Renal cortex interstitium (tissue), 15 donors: ENCODE measurements at places on chromosomes 2 and 18.

DNA sequence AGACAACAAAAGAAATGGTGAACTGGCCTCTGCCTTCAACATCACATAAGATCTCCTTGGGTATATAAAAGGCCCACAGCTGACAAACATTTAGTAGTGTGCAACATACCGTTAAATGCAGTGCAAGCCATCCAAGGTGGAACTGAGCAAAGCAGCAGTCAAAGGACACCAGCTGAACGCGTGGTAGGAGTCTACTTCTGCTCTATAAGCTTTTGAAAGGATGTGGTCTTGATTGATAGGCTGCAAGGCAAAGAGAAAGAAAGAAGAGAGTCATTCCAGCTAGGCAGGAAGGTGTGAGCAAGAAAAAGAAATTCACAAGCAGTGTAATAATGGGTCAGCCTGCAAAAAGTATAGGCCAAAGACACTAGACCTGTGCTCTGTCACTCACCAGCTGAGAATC is 356.3 kb downstream of the SATB2 start:
- DNase-seq = no peak

DNA sequence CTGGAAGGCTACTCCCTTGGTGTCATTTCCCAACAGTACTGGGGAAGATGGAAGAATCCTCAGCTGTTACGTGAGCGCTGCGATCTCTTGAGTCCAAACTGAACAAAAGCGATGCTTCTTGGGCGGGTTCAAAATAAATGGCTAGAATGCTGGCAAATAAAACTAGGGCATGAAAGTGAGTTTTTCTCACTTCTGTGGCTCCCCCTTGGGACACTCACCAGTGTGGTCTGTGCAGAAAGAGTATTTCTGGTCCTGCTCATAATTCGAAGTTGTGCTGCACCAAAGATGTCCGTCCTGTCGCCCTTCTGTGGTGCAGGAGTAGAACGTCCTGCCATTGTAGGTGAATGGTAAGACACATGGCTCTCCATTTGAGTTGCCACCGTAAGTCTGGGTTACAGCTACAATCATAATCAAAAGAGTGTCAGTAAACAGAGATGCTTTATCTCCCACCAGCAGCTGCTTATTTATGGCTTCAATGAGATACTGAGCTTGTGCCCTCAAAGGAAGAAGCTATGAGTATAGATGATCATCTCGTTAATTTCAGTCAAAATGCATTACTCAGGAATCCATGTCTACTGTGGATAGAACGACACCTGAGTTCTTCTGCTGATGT is 11.8 kb downstream of the FN1 start:
- no peak for DNase-seq

DNA sequence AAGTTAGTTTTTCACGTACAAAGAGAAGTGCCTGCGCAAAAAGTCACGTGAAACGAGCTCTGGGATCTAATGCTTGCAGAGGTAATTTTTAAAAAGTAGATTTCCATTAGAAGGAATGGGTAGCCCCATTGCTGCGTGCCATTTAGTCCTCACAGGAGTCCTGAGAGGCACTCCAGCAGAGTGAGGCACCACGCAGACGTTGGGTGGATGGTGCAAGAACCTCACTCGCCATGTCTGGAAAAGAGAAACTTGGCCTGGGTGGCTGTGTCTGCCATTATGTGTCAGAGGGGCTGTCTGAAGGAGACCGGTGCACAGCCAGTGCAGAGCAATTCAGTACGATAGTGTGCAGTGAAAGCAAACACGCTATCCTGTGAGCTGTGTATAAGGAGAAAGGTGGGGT is 1.8 kb upstream of the HDAC4 start:
- no peak for DNase-seq

DNA sequence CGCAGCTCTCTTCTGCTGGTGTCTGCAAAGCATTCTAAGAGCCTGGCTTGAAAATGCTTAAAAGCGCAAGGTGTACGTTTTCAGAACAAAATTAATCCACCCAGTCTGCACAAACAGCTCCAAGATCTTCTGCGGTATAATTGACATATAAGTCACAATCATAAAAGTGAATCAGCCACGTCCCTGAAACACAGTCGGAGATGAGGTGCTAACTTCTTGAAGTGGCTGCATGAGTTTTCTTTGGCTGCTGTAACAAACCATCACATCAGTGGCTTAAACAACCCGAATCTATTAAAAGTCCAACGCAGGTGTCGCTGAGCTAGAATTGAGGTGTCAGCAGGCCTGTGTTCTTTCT is 32.6 kb downstream of the ARL4C start:
- no peak for DNase-seq

- no peak for DNase-seq
Measured at GRCh38 chr18:40013001-40013609, 1941.9 kb upstream of the PIK3C3 start.

- DNase-seq = no peak
Measured at GRCh38 chr2:172430678-172431077, 3.3 kb downstream of the ITGA6 start.

DNA sequence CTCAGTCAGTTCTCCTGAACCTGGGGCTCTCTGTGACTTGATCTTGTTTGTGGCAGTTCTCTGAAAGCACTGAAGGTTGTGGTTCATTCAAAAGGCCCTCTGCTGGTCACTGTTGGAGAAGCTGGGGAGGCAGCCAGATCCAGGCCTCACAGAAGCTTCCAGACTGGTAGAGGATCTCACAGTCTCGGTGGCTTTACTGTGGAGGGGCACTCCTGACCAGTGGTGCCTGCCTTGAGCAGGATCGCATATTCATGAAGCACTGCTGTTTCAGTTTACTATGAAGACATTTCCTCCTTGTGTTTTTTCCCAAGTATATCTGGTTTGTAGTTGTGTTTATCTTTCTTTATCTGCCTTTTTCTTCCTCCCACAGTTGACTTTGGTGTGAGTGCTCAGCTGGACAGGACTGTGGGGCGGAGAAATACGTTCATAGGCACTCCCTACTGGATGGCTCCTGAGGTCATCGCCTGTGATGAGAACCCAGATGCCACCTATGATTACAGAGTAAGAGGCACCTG is 133.9 kb downstream of the MAP4K4 start:
- peak; percentile 45 for DNase-seq

DNA sequence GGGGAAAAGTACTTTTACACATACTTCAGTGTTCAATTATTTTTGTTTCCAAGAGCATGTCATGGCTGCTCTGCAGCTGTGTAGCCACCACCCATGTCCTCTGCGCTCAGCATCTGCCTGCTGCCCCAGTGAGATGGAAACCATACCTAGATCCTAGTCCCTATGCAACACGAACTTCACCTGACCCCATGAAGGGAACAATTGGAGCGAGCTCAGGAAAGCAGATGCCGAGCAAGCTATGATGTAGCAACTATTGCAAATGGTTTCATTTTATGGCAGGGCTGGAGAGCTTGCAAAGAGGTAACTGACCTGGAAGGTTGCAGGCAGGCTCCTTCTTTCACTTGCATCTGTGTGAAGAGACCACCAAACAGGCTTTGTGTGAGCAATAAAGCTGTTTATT is 1.3 kb upstream of the CCDC141 start:
- DNase-seq = no peak

DNA sequence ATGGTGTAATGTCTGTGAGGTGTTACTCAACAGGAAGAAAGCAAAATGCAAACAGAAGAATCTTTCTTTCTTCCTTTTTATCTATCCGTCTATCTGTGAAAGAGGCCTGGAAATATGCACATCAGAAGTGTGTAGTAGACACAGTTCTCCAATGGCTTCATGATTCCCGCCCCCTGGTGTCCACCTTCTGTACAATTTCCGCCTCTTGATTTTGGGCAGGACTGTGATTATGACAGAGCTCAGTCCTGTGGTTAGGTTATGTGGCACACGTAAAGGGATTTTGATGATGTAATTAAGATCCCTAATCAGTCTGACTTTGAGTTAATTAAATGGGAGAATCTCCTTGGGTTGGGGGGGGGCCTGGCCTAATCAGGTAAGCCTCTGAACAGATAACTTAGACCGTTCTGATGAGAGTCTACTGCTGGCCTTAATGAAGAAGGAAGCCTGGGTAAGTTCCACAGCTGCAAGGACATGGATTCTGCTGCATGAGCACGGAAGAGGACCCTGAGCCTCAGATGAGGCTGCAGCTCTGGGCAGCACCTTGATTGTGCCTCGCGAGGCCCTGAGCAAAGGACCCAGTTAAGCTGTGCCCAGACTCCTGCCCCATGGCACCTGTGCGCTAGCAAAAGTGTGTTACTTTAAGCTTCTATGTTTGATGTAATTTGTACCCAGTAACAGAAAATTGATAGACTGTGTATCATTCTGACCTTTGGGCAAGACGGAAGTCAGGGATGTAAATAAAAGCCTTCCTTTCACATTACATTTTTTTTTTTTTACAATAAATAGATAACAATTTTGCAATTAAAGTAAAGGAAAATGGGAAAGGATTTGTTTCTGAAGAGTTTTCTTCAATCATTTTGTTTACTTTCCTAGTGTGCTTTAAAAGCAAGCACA is 11.3 kb upstream of the KCNF1 start:
- no peak for DNase-seq

DNA sequence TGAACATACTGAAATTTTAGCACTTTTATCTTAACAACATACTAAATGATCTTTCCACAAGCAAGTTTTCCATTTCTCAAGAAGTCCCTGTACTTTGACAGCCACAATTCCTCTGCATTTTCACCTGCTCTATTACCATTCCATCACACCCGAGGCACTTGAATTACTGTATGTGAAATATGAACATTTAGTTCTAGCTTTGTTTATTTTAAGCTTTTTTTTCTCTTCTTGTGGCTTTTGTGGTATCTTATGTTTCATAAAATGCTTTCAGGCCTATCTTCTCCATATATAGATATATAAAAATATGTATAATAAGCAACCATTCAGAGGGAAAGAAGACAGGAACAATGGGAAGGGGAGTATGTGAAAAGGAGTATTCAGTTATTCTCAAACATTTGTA is 693.9 kb downstream of the SATB2 start:
- DNase-seq = no peak

DNA sequence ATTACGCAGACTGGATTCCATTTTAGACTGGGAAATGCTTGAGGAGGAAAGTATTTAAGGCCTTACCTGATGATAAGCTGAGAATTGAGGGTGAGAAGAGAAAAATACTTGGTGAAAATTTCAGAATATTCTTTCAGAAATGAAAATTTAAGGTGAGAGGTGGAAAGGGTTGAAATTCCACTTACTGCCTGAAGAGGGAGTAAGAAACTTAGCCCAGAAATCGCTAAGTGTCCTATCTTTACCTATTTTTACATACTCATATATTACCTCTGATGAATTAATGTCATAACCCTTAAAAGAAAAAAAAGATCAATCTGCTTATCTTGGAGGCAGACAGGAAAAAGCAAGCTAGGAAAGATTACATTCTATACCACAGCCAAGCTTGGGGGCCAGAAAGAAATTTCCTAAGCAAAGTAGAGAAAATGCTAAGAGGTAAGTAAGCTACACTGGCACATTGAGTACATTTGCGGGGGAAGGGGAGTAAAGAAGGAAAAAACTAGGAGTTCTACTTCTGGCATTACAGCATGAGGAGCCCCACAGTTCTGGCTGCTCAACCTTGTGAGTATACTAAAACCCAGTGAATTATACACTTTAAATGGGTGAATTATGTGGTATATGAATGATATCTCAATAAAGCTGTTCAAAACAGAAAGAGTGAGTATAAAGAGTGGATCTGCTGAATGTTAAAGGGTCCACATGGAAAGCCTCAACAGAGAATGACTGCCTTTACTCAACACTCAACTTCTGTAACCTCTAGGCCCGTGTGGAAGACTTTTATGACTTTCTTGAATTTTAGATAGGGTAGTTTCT is 33.8 kb downstream of the SMC6 start:
- no peak for DNase-seq

- DNase-seq = no peak
Measured at GRCh38 chr2:196234672-196235071, 63.3 kb upstream of the STK17B start.

- DNase-seq = no peak
Measured at GRCh38 chr2:73700661-73701447, 36.3 kb downstream of the TPRKB start.

DNA sequence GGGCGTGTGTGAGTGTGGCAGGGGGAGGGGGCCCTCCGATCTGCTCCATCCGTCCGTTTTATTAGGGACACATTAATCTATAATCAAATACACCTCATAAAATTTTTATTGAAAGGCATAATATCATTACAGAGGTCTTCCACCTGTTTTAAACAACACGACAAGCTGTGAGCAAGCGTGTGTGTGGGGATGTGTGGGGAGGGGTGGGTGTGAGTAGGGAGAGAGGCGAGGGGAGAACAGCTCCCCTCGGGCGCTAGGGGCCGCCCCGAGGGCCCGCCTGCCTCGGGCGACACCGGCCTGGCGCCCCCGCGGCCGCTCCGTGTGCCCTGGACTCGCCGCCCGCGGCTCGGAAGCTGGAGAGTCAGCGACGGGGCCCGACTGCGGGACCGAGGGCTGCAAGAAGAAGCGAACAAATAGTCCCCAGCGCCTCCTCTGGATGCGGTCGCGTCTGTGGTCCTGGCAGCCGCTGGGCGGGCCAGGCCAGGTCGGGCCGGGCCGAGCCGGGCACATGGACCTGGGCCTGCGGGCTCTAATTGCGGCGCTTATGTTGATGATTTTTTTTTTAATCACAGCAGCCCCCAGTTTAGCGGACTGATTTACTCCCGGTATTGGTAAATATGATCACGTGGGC is 352 bp upstream of the HOXD9 start:
- no peak for DNase-seq

DNA sequence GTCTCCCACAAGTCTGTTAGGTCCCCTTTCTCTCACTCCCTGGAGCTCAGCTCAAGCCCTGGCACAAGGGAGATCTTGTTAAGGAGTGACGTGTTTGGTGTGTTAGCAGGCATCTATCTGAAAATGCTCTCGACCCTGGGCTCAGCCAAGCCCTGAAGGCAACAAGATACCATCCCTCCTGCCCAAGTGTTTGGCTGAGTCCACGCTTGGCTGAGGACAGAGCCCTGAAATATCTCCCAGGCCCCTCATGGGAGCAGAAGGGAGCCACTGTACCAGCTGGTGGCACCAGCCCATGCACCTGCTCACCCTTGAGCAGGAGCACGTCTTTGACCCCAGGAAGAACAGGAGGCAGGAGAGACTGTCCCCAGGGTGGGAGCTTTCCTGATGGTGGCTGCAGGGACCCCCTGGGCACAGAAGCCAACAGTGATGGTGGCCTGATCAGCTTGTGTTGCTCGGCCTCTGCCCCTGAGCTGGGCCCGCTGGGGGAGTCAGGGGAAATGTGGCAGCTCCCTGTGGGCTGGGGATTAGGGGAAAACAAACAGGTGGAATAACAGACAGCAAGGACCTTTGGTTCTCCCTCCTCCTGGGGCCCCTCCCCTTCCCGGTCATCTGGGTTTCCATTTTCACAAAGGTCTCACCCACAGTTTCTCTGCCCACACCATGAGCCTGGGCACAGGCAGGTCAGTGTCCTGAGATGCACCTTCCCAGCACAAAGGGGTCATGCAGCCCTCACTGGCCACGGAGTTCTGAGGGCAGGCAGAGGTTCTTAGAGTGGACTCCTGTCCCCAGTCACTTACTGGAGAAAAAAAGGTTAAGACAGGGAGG is 91.6 kb downstream of the RHOB start:
- no peak for DNase-seq
